ENCODE measurements at places on chromosomes 1 and 21.

- no peak for DNase-seq
These were observed 29.1 kb upstream of the CADM3 start for GRCh38 chr1:159142391-159142663.

GRCh38 chr1:197663162-197663953 is 111.9 kb downstream of the DENND1B start:
- peak; percentile 33 for DNase-seq

DNA sequence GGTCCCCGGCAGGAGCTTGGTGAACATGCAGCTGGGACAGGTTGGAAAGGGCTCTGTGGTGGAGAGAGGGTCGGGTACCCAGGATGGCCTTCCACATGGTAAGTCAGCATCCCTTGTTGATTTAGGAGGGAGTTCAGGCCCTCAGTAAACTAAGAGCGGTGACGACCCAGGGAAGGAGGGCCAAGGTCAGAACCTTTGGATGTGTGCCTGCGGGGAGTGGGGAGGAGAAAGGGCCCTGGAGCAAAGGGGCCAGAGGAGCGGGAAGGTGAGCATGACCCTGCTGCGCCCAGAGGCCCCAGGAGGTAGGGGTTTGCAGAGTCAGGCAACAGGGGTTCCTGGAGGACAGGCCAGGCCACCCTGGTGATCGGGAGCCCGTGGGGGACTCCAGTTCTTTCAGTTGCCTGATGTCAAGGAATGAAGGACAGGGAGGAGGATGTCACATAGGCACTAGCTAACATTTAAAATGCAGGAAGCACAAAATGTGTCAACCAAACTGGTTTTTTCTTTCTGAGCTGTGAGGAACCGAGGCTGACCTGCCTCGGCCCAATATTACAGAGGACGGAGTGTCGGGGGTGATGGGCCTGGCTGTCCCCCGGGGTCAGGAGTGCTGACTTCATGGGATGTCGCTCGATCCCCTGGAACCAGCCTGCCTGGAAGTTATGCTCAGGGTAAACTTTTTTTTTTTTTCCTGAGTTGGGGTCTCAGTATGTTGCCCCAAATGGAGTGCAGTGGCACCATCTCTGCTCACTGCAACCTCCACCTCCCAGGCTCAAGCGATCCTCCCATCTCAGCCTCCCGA is 117.4 kb upstream of the SLC45A1 start:
- no peak for DNase-seq

DNA sequence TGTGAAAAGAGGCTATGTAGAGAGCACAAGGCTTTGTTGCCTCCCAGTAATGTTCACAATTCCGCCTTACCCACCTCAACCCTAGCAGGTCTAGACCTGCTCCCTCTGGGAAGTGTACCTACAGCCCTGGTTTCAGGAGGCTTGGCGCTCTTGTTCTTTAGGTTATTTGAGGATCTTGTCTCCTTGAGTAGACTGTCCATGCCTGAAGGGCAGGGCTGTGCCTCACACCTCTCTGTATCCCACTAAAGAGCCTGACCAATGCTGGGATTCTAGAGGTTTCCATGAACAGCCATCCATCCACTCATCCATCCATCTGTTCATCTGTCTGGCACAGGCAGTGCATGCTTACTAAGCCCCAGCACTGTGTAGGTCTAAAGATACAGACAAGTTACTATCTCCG is 1.0 kb downstream of the RAB7B start:
- DNase-seq = no peak

DNA sequence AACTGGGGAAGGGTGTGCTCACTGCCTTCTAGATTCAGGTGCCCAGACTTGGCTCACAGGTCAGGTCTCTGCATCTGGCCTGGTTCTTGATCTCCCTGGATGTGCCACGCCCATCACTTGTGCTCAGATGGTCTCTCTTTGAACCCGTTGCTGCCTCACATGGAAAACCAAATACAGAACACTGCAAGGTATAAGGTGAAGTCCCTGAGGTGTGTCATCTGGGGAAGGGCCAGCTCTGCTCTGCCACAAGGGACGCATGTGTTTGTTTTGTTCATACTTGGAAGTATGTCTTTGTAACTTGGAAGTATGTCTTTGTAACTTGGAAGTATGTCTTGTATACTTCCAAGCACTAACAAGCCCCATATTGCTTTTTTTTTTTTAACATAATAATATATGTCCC is 13.4 kb upstream of the CRNN start:
- DNase-seq = no peak

DNA sequence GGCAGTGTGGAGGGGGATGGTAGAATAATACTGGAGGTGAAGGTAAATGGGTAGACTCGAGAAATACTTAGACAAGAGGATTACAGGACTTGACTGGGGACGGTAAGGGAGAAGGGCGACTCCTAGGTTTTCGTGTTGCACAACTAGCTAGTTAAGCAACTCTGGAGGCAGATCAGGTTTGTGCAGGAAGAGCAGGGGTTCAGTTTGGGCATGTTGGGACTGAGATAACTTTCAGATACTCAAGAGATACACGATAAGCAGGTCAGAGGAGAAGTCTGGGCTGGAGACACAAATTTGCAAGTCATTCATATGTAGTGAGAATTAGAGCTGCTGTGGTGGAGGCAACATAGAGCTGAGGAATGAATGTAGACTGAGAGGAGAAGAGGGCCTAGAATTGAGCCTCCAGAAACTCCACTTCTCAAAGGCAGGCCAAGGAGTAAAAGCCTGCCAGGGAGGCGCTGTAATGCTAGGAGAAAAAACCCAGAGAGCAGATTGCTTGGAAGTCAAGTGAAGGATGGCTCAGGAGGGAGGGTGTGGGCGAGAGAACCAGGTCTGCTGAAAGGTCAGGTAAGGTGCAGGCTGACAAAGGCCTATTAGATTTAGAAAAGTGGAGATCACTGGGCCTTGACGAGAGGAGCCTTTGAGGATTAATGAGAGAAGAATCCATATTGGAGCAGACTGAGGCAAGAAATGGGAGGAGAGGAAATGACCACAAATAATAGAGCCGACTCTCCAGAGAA is 20.8 kb downstream of the MAB21L3 start:
- no peak for DNase-seq

- DNase-seq = no peak
These were observed 19.9 kb downstream of the ZNF648 start for GRCh38 chr1:182041615-182042014.

DNA sequence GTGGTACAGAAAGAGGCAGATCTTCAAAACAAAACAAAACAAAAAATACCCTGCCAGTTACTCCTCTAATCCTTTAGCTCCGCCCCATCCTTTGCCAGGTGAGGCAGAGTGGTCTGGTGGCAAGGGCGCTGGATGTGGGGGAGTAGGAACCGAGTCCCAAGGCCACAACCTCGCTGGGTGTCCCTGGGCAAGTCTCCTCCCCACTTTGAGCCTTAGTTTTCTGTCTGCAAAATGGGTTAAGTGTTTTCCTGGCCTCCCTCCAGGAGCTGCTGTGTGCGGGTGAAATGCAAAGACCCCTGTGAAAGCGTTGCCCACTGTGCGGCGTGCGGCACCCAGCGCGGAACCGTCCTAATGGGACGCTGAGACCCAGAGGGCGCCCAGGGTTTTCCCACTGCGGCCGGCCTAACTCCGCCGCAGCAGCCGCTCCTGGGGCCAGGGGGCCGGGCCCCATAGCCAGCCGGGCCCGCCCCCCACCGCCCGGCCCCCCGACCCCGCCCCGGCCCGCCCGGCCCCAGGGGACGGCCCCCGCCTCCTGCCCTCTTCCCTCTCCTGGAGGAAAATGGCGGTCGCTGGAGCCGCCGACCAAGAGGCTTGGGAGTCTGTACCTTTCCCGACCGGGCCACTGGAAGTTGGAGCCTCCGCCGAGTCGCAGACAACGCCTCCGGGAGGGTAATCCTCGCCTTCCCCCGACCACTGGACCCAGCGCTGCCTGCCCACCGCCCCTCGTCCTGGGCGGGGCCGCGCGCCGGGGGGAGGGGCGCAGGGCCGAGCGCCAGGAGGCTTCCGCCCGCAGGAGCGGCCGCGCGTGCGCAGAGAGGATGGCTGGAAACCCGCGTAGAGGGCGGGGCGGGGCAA is at the start of the genes ERMAP and SVBP:
Gene ERMAP, plus strand, starts transcription at position 538 of the 855 bp plus-strand sequence. CDS start 13,327 bp downstream, outside the sequence.
Gene SVBP, minus strand, starts transcription at position 813 of the 855 bp plus-strand sequence. CDS start 853 bp downstream, outside the sequence.
- peak; percentile 94 for DNase-seq

DNA sequence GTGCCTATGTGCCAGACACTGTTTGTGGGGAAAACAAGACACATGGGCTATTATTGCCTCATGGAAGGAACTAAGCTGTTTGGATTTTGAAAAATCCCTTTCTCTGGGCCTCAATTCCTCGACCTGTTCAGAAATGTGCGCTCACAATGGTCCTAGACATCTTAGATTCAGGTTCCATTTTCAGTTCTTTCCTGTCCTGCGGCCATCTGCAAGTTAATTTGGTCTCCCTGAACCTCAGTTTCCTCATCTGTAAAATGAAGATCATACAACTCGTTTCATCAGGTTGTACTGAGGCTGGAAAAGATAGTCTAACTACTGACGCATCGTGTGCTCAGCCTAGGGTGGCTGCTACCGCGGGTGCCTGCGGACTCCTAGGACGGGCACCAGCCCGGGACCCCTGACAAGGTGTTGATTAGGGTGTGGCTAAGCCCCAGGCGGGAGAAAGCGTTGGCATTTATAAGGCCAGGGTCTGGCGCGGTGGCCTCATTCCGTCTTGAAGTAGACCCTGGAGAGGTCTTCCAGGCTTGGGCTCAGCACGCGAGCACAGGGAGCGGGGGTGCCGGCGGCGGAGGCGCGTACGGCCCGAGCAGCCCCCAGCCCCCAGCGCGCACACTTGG is 493 bp upstream of the ELOA start:
- DNase-seq = peak; percentile 83

- DNase-seq = no peak
These were observed 34.5 kb downstream of the TMPRSS15 start for GRCh38 chr21:18369115-18369514.

GRCh38 chr21:35481005-35481404 is 431.9 kb upstream of the RUNX1 start:
- DNase-seq = no peak

GRCh38 chr1:77016386-77016985 is 149.2 kb downstream of the ST6GALNAC5 start:
- DNase-seq = no peak

- DNase-seq = no peak
These were observed 57.5 kb downstream of the MAP3K7CL start for GRCh38 chr21:29187944-29188343.

GRCh38 chr1:9108056-9108665 is 20.7 kb downstream of the GPR157 start:
- DNase-seq = no peak

DNA sequence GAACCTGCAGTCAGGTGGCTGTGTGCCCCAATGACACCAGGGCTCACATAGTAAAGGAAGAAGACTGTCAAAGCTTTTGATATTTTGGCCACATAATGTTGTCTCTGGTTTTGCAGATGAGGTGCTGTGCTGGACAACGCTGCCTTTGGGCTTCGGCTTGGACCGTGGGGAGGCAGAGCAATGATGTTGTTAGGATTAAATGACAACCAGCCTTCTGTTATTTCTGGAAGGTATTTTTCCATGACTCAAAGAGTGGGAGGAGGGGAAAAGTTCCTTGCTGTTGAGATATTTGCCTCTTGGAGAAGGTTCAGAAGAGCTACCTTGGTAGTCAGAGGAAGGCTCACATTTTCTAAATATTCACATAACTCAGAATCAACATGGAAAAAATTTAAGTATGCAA is 187.3 kb upstream of the GALNT2 start:
- no peak for DNase-seq

DNA sequence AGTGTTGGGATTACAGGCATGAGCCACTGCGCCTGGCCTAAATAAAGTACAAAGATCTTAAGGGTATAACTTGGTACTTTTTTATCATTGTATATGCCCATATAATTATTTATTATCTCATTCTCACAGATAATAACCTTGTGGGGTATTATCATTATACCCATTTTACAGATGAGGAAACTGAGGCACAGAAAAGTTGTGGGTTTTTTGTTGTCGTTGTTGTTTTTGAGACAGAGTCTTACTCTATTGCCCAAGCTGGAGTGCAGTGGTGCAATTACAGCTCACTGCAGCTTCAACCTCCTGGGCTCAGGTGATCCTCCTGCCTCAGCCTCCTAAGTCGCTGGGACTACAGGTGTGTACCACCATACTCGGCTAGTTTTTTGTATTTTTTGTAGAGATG is 4.1 kb downstream of the CGN start:
- no peak for DNase-seq

DNA sequence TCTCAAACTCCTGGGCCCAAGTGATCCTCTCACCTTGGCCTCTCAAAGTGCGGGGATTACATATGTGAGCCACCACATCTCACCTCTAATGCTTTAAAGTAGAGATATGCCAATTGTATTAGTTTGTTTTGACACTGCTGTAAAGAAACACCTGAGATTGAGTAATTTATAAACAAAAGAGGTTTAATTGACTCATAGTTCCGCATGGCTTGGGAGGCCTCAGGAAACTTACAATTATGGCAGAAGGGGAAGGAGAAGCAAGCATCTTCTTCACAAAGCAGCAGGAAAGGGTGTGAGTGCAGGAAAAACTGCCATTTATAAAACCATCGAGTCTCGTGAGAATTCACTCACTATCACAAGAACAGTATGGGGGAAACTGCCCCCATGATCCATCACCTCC is 3.5 kb upstream of the MYCL start:
- no peak for DNase-seq

DNA sequence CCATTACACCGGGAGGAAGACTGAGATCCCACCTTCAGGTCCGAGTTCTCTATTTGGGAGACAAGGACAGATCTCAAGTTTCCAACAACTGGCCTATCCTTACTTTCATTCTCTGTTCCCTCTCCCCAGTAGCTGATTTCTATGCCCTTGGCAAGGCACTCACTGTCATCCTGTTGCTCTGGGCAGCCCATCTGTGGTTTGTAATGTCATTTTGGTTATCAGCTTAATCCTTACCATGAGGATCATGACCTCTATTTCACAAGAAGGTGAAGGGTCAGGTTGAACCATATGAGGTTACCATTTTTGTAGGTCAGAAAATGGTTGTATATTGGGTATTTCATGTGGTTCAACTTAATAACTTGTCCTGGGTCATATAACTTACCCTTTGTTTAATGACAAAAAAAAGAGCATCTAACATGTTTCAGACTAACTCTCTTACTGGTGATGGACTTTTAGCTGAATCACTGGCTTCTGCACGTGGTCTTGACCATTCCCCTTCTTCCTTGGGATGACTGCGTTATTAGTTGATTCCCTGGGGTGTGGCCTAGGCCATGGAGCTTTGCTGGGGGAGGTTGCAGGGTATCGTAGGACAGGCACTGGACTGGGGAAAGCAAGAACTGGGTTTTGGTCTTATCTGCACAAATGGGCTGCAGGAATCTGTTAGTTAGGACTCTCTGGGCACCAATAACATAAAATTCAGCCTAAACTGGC is 120.2 kb downstream of the ACTL8 start:
- no peak for DNase-seq
